ENCODE measurements at places on chromosomes 6 and 20.

DNA sequence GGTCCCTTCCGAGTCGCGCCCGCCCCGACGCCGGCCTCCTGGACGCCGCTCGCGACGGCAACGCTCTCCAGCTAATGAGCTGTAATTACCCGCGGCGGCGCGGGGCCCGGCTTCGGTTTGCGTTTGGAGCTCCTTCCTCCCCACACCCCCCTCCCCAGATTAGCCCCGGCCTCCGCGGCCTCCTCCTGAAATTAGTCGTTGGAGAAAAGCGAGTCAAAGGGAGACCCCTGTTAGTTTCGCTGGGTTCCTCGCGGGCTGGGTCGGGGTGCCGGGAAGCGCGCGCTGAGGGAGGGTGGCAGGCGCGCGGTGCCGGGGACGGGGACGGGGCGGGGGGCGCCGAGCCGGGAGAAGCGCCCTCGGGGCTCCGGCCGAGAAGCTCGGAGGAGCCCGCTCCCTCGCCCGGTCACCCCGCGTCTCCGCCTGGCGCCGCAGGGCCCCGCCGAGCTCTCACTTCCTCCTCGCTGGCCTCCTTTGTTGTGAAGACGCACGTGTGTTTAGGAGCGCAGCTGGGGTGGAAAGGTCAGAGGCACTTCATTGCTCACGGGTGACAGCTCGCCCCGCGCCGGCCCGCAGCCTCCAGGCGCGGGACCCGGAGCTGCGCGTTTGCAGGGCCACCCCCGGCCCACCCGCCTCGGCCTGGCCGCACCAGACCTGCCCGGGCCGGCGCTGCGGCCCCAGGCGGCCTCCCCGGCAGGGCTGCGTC is 4.9 kb downstream of the FOXC1 start:
- DNase-seq, result no peak

DNA sequence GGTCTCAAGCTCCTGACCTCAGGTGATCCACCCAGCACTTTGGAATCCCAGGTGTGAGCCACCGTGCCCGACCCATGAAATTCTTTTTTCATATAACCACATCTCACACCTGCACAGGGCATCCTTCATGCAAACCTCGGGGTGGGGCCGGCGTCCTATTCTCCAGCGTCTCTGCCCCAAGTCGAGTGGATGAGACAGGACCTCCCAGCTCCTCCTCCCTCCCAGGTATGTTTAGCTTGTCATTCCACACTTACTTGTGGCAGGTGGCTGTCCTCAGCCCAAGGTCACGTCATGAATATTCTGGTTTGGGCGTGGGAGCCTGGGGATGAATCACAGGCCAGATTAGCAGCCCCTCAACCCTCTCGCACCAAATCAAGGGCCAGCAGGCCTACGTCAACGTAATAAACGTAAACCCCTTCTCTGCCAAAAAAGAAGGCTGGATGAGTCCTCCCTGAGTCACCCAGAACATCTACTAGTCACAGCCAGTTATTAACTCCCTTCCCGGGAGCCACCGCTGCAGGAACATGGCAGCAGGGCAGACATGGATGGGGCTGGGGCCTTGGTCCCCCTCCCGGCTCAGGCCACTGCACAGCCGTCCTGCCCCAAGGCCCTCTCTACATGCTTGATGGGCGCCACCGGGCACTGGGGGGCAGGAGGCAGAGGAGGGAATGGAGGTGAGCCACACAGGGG is 91.7 kb downstream of the YTHDF1 start:
- DNase-seq, result no peak

DNA sequence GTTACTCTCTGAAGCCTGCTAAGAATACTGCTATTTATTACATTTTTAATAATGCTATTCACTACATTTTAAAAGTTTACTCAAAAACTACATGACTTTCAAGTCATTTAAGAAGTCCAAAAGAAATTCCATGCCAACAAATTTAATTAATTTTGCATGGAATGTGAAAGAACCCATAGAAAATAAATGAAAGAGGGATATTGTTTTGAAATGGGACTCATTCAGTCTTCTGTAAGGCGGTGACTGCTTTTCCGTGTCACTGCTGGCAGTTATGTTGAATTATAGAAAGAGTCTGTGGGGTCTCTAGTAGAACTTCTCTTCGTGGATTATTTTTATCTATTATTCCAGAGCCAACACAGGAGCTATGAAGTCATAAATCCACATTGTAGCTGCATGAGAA is 211.2 kb downstream of the LAMA2 start:
- DNase-seq, result no peak

DNA sequence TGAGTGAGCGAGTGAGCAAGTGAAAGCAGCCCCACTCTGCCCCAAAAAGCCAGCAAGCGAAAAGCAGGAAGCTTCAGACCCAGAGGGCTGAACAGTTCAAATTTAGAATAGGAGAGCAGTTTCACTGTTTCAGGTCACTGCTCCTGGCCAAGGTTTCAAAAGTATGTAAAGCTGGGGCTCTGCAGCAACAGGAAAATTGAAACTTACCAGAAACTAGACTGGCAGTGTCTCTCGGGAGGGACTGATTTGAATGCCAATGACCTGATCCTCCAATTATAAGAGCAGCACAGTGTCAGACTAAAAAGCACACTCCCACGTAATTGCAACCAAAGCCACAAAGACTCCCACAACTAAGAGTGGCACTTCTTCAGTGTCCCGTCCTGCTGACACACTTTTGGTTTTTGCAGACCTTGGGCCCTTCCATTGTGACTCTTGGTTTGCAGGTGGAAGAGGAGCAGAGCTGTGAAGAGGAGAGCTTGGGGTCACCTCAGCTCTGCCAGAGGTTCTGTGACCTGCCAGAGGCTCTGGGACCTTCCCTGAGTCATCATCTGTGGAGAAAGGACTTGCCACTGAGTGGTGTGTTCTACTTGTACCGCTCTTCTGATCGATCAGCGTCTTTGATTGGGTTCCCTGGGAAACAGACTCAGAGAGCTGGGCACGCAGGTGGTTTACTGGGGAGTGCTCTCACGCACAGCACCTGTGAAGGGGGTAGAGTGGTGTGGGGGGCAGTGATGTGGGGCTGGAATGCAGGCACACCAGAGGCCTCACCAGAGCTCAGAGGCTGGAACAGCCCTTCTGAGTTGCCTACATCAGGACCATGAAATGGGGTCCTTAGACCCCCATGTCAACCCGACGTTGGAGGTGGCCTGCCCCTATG is 52.7 kb upstream of the PTGIS start:
- no peak for DNase-seq

DNA sequence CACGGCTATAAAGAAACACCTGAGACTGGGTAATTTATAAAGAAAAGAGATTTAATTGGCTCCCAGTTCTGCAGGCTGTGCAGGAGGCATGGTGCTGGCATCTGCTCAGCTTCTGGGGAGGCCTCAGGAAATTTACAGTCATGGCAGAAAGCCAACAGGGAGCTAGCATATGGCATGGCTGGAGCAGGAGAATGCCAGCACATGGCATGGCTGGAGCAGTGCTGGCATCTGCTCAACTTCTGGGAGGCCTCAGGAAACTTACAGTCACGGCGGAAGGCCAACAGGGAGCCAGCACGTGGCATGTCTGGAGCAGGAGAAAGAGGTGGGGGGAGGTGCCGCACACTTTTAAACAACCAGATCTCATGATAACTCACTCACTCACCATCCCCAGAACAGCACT is 32.5 kb upstream of the DACT2 start:
- no peak for DNase-seq

Data from stimulated activated CD8-positive, alpha-beta memory T cell treated with anti-CD3 and anti-CD28 coated beads, Interleukin-7, amount 100 ng/mL, for 24 hours (primary cell).